ENCODE measurements at places on chromosomes 6 and 20. TPM values are rescaled to one million over a fixed set of nuclear protein-coding genes. Genes with fewer than 3 reads are reported as not detected.

GRCh38 chr20:40883097-40883496, 145.5 kb upstream of the TOP1 start:
- peak; percentile 17 for DNase-seq

DNA sequence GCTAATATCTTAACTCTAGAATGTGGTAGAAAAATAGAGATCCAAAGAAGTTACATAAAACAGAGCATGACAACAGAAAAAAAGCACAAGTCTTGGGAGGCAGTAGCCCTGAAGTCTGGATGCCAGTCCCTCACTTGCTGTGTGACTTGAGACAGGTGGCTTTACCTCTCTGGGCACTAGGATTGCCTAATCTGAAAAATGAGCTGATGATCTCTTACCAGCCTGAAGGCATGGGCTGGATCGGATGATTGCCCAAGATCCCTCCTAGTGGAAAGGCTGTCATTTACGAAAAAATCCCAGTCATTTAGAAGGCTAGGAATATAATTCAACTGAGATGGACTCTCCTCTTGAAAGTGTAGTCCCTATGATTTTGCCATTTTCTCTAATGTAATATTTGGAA, 10.9 kb upstream of the GCM1 start:
- no peak for DNase-seq

DNA sequence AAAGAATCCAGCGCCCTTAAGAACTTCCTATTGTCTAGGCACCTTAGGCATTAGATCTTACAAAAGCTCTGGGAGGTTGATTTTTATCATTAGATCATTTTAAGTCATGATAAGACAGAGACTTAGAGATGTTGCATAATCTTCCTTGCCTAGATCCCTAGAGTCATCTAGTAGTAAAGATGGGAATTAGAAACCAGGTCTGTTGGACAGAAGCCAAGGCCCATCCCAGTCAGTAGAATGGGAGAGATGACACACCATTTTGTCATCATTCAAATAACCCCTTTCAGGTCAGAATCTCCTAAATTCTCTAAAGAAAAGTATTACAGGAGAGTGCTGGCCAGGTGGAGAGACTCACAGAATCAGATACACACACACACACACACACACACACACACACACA, 579.1 kb downstream of the BMP2 start:
- no peak for DNase-seq

DNA sequence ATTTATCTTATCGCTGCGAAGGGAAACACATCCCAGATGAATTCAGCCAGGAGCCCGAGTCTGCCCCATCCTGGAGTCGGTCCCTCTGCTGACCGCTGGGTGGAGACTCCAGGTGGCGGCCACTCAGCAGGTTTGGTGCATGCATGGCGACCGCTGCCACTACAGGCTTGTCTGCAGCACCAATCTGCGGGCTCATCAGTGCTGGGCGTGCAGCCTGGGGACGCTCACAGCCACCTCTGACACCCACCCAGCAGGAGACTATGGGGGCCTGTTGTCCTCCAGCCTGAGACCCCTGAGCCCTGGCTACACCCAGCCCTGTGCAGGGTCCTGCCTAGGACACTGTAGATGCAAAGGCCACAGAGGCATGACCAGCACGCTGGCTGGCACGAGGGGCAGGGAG, 40.5 kb upstream of the GATA5 start:
- peak; percentile 28 for DNase-seq

- DNase-seq, result no peak
Measured at GRCh38 chr6:85065831-85066230, 301.4 kb upstream of the TBX18 start.

PRL gene
- not detected for total RNA-seq

FOXS1 gene
- 0.09 TPM for total RNA-seq

EPPIN gene
- total RNA-seq, result not detected

DNA sequence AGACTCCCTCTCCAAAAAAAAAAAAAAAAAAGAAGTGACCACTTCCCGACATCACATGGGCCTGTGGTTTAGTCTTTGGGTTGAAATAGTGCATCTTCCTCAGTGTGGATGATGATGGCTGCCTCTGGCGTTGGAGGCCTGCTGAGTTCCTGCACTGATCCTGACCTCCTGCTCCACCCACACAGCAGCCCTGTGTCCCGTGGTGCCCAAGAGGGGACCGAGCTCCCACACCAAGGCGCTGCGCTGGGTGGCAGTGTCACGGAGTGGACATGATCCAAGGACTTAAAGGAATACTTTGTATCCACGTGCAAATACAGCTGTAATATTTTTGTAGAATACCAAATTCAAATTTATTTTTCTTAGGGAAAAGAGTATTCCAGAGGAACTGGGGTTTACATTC, 109.2 kb upstream of the PHACTR3 start:
- no peak for DNase-seq

PCK1 gene
- total RNA-seq, result not detected

FOXA2 gene
- total RNA-seq, result not detected

GRCh38 chr20:42701948-42702347, 487.8 kb downstream of the PTPRT start:
- DNase-seq, result no peak

DNA sequence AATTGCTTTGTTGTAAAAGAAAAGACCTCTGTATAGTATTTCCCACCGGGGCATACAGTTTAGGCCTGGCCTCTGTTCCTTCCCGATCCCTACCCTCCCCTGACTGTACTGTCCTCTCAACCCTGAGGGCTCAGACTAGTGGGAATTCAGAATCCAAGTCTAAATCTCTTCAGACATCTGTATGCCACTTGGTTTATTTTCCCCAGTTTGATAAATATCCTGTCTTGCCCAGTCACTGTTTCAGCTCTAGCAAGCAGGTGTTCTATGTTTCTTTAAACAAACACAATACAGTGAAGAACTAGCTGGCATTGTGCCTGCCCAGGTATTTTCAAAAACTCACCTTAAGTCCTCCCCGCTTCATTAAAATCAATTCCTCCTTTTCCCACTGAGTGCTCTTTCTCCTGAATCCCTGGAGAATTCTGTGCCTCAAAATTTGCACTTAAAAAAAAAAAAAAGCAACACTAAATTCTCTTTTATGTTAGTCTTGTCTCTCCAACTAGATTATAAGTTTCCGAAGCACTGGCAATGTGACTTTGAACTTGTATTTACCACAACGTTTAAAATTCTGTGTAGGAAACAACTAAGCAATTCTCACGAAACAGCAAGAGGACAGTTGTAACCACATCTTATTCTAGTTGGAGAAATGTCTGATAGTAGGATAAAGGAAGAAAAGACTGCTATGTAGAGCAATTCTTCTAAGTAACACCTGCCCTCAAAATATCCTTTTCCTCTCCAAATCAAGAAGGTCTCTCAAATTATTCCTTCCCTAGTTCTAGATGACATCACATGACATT, 112.0 kb upstream of the CARMIL1 start:
- no peak for DNase-seq

DNA sequence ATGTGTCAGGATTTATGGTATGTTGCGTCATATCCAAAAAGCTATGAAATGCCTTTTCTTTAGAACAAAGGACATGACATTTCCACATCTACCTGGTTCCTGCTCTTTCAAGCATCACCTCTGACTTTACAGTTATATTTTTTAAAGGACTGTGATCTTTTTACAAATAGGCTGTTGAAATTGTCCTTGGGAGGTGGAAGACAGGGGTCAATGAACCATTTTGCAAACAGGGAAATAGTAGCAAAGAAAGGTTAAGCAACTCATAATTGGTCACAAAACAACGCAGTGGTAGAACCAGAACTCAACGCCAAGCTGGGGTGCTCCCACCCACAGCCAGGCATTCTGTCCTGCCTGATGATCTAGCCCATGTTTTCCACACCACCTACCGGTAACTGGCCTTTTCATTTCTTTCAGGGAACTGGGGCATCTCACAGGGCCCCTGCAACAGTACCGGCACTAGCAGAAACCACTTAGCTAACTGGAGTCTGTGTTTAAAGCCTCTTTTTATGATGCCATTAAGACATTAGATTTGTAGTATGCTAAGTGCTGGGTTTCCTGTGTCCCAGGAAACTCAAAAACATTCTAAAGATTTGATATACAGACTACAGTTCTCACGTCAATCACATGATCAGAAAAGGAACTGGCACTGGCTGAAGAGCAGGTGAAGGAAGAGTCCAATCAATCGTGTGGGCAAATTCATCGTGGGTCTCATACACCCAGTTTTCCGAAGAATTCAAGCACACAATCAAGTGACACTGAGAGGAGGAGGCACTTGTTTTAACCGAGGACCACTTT, 13.9 kb downstream of the ZNF217 start:
- peak; percentile 67 for DNase-seq

GRCh38 chr6:15505463-15505918, 157.3 kb downstream of the DTNBP1 start:
- DNase-seq, result no peak

FOXC1 gene
- 12.1 TPM for total RNA-seq

ATP6V1G2 gene
- total RNA-seq, result 0.51 TPM

GRCh38 chr20:37314099-37314498, 24.6 kb downstream of the MANBAL start:
- DNase-seq, result no peak

GRCh38 chr6:135555550-135555949, 58.0 kb upstream of the AHI1 start:
- DNase-seq, result peak; percentile 38

DNA sequence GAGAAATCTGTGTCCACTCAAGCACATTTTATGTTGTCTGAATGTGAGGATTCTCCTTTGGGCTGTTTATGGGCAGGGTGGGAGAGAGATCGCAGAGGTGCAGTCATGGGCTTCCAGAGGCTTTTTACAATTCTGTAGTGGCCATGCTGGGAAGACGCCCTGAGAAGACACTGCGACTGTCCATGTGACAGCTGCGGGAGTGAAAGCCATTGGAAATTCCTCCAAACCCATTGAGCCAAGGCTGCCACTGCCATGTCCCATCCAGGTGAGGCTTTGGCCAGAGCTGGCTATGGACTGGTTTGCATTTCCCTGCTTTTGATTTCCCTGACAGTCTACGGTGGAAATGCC, 216.9 kb upstream of the ECI2 start:
- no peak for DNase-seq

DNA sequence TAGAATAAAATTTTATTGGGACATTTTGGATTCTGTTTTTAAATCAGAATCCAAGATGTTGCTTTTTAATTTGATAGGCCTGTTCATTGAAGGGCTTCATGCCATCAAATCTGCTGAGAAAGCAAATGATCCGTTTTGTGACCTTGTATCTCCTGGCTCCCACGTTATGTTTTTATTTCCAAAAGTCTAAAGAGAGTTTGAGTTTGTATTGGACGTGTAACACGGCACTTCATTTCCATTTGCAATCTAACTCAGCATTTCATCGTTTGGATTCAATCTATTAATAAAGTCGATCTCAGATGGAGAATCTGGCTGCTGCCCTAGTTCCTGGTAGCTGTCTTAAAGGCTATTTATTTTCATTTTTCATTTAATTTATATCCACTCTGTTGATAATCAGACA, 17.0 kb downstream of the KIF25 start:
- no peak for DNase-seq

Data from dermis blood vessel endothelial cell (primary cell).